ENCODE measurements at places on chromosomes 7 and 10.

DNA sequence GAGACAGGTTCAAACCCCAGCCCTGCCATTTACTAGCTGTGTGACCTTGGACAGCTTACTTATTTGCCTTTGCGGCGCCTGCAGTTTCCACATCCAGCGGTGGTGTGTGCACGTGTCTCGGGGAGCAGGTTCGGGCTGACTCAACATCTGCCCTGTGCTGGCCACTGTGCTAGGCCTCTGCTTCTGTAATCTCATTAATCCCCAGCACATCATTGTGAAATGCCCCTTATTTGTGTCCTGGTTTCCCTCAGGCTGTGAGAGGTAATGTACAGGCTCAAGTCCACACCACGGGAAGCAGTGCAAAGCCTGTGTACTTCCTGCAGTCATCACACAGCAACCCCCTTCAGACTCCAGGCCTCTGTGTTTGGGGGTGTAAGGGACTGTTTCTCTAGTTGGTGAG lies 285.7 kb downstream of the RPS24 start:
- no peak for DNase-seq

DNA sequence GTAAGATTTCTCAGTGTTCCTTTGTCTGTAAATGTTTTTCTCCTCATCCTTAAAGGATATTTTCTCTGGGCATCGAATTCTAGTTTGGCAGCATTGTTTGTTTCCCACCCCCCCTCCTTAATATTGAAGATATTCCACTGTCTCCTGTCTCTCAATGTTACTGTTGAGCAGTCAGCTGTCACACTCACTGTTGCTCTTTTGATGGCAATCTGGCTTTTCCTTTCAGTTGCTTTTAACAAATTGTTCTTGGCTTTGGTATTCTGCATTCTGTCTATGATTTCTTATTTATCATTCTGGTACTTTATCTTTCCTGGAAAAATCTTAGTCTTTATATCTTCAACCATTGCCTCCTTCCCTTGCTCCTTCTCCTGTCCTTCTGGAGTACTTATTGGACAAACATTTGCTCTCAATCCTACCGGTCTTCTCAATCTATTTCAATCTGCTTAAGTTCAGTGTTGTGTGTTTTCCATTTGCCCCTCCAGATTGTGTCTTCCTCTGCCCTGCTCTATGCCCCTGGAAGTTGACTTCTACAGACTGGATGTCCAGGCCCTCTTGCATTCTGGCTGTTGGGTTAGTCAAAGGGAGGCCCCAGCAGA lies 9.3 kb upstream of the GTPBP4 start:
- DNase-seq = no peak

DNA sequence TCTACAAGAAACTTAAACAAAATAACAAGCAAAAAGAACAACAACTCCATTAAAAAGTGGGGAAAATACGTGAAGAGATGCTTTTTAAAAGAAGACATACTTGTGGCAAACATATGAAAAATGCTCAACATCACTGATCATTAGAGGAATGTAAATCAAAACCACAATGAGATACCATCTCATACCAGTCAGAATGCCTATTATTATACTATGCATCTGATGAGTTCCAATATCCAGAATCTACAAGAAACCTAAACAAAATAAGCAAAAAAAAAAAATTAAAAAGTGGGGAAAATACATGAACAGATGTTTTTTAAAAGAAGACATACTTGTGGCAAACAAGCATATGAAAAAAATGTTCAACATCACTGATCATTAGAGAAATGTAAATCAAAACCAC lies 29.6 kb upstream of the AKR1C3 start:
- no peak for DNase-seq

DNA sequence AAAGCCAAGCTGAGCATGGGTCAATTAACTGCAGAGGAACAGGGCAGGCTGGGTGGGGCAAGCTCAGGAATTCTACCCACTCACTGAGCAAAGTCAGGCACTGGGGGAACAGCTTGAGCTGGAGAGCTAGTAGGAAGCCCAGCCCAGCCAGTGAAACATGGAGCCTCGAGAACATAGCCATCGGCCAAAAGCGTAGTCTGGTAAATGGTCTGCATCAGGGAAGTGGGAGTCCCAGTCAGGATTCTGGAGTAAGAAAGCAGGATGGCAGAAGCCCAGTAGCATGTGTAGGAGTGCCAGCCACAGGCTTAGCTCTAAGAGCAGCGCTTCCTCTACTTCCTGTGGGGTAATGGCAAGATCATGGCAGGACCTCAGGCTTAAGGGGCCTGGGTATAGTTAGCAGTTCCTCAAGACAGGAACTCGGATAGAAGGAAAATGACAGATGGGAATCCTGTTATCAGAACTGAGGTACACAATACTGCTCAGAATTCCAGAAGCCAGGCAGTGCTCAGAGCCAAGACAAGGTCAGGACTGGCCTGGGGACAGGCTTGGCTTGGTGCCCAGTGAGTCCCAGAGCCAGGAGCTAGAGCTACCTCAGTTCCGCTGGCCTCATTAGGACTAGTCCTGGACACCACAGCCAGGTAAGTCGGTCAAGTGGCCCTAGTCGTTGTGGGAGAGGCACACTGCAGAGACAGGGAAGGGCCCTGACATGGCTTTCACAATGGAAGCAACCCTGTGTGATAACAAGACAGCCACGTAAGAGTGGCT lies 65.4 kb upstream of the MXI1 start:
- no peak for DNase-seq

DNA sequence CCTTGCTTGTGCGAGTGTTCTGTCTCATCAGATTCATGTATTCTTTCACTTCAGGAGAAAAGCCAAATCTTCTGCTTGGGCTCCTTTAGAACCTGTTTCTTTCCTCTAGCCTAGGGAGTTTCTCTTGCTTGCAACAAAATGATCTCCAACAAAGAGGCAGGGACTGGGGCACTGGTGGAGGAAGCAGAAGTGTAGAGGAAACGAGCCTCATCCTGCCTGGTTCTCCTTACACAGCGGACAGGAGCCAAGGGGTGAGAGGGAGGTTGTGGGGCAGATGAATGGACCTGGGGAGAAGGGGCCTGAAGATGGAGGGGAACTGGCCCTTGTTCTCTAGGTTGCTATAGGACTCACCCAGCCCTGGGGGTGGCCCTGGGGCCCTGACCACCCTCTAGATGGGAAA lies 141.1 kb downstream of the PKD1L1 start:
- DNase-seq = no peak

GRCh38 chr7:24701261-24702235 lies 55.7 kb downstream of the GSDME start:
- DNase-seq = no peak

DNA sequence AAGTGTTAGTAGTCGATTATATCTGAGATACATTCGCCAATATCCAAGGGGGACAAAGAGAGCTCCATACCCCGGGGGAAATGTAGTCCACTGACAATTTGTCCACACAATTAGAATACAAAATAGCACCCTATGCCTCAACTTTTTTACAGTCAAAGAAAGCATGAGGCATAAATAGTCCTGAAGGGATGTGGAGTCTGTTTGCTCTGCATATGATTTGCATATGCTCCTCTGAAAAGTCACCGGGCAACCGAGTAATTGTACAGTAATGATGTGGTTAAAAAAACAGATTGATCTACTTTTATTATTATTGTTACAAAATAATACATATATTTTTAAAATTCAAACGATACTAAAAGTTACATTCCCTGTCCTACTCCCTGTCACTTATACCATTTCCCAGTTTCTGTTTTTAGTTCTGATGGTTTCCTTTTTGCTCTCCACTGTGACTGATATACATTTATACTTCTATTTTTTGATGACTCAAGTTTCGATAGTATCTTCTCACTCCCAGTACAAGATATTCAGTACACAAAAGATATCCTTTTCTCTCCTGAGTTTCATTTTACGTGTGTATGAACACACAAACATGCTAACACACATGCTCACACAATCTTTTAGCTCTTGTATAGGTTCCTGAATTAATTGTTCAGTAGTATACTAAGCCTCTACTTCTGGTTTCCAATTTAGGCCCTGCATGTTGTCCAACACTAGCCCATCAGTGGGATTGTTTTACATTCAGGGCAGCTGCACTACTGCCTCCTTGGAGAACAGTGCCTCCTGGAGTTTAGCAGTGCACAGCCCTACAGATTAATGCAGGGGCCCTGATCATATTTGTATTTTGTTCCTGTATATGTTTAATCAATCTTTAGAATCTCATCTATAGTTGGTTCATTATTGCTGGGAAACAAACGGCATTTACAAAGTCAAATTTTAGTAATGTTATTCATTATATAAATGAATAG lies 130.9 kb downstream of the TES start:
- no peak for DNase-seq

GRCh38 chr7:1291357-1291689 lies 58.7 kb downstream of the UNCX start:
- no peak for DNase-seq

DNA sequence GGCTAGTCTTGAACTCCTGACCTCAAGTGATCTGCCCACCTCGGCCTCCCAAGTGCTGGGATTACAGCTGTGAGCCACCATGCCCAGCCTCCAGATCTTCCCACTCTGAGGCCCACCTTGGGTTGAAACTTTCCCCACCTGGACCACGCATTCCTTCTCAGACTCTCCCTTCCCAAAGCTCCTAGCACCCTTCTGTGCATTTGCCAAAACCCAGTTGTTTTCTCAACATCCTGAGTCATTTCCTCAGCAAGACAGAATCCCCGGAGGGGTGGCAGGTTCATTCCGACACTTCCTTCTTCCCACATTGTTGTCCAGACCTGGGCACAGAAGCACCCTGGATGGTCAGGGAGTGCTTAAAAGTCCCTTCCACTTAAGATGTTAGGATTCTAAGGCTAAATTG lies 28.9 kb downstream of the BAG3 start:
- DNase-seq = no peak

DNA sequence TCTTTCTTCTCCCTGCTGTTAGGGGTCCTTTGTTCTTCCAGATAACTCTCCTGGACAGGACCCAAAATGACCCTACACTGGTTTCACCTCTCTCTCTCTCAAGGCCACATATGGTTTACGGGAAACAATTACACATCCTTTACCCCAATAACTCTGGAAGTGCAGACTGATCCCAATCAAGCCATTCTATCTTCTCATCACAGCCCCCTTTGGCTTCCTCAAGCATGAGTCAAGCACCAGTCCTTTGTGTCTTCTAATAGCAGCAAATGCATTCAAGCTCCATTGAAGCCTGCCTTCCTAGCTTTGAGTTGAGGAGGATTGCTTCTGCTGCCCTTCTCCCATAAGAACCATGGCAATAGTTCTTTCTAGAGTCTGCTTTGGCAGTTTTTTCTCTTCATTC lies 20.2 kb downstream of the C10orf67 start:
- no peak for DNase-seq

DNA sequence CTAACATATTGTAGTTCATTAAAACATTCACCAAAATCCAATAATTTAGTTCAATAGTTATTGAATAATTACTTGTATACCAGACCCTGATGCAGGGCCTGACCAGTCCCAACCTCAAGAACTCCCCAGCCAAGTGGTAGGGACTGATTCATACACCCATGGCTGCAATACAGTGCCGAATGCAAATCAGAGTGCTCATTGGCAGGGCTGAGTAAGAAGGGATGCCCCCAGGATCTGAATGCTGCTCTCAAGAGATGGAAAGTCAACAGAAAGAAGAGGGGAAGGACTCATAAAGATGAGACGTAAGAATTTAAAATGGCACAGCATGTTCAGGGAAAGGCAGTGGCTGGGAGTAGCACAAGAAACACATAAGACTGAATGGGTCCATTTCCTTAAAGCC lies 29.9 kb downstream of the ZNF438 start:
- DNase-seq = no peak

- DNase-seq = no peak
Observed at GRCh38 chr7:47634273-47634672, 52.4 kb upstream of the TNS3 start.

GRCh38 chr10:113177156-113177935 lies 227.3 kb downstream of the TCF7L2 start:
- DNase-seq = no peak

DNA sequence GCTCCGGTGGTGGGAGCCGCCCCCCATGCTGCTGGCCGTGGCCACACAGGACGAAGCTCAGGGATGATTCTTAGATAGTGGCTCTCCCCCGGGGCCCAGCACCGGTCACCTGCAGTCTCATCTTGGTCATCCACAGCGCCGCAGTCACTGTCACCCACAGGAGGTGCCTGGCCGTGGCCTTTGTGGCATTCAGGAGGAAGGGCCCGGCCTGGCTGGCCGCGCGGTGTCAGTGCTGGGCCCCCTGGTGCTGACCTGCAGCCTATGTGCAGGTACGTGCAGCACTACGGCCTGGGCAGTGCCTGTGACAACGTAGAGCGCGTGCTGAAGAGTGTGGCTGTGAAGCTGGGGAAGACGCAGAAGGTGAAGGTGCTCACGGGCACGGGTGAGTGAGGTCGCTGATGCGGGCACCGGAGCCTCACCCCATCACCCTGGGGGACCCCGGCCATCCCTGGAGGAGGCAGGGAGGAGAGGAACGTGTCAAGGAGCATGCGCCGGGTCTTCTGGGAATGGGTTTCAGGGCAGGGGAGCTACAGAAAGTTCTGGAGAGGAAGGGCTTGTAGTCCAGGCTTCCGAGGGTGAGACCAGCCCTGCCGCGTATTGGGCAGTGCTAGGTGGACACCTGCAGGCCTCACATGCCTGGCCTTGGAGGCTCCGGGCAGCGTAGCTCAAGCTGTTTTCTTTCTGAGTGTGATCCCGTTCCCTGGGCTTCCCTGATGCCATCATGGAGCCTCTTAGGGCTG lies 5.0 kb downstream of the SPRN start:
- no peak for DNase-seq
